Hepatocyte (in vitro differentiated cells): ENCODE measurements at places on chromosomes 4 and X. TPM values are rescaled to one million over a fixed set of nuclear protein-coding genes. Genes with fewer than 3 reads are reported as not detected.

Gene TAF1
- 15.8 and 19.2 TPM in 2 replicates for total RNA-seq

Gene SLC49A3
- total RNA-seq = 8.5 and 12.2 TPM in 2 replicates

Gene TCEANC
- 5.4 and 5.5 TPM in 2 replicates for total RNA-seq

Gene LSM6
- 53.6 and 75.5 TPM in 2 replicates for total RNA-seq

Gene RTL9
- 2.7 and 2.9 TPM in 2 replicates for total RNA-seq

Gene CXCL1
- total RNA-seq = 8.3 and 9.6 TPM in 2 replicates

Gene GTPBP6
- total RNA-seq = 39.6 and 40.7 TPM in 2 replicates

Gene UCHL1
- 156 and 158 TPM in 2 replicates for total RNA-seq

Gene ZFP42
- total RNA-seq = 4.5 and 7.1 TPM in 2 replicates

Gene KLHL2
- 16.7 and 21.3 TPM in 2 replicates for total RNA-seq

Gene SLC38A5
- 17.8 and 24.0 TPM in 2 replicates for total RNA-seq

Gene MAGEA2B
- total RNA-seq = not detected in 2 replicates

Gene PHKA2
- total RNA-seq = 30.5 and 35.7 TPM in 2 replicates

Gene F8A3
- total RNA-seq = 2.2 and 2.9 TPM in 2 replicates

Gene BCORL1
- 3.0 and 3.4 TPM in 2 replicates for total RNA-seq

Gene ZNF711
- total RNA-seq = 31.7 and 34.1 TPM in 2 replicates

Gene WAS
- total RNA-seq = 0.32 TPM in 1 of 2 replicates, not detected in the other

Gene INTU
- 7.4 and 9.2 TPM in 2 replicates for total RNA-seq

Gene SFRP2
- total RNA-seq = 8.0 and 15.0 TPM in 2 replicates

Gene BMP2K
- total RNA-seq = 92.5 and 96.5 TPM in 2 replicates

Gene DNAAF6
- total RNA-seq = not detected in 2 replicates

Gene MGAT4D
- not detected in 2 replicates for total RNA-seq

Gene SYTL5
- total RNA-seq = 7.3 and 8.0 TPM in 2 replicates

Gene CHIC2
- total RNA-seq = 69.6 and 70.0 TPM in 2 replicates

Gene PCDH7
- 48.7 and 59.9 TPM in 2 replicates for total RNA-seq

Gene TMSB15A
- 45.4 and 55.3 TPM in 2 replicates for total RNA-seq

Gene CT45A2
- total RNA-seq = not detected in 2 replicates

Gene RBM10
- total RNA-seq = 21.7 and 26.4 TPM in 2 replicates

Gene GNRHR
- total RNA-seq = not detected in 2 replicates

Gene MAGEA4
- total RNA-seq = not detected in 2 replicates

Gene LDOC1
- total RNA-seq = 9.0 and 11.8 TPM in 2 replicates

Gene PHOX2B
- total RNA-seq = not detected in 2 replicates

Gene HTR2C
- 0.04 and 0.27 TPM in 2 replicates for total RNA-seq

Gene LINC00632
- 245 and 310 TPM in 2 replicates for total RNA-seq

Gene GPR119
- 1.4 TPM in 1 of 2 replicates, not detected in the other for total RNA-seq

Gene ZDHHC9
- 48.6 and 49.8 TPM in 2 replicates for total RNA-seq

Gene RASSF6
- 6.0 and 6.5 TPM in 2 replicates for total RNA-seq

Gene NDNF
- 27.5 and 30.5 TPM in 2 replicates for total RNA-seq

Gene HMGN5
- total RNA-seq = 1.5 and 2.1 TPM in 2 replicates

Gene PPEF2
- not detected in 2 replicates for total RNA-seq
